ENCODE measurements at places on chromosomes 2 and 18.

GRCh38 chr18:57836557-57836956, 33.4 kb upstream of the ATP8B1 start:
- DNase-seq = no peak

DNA sequence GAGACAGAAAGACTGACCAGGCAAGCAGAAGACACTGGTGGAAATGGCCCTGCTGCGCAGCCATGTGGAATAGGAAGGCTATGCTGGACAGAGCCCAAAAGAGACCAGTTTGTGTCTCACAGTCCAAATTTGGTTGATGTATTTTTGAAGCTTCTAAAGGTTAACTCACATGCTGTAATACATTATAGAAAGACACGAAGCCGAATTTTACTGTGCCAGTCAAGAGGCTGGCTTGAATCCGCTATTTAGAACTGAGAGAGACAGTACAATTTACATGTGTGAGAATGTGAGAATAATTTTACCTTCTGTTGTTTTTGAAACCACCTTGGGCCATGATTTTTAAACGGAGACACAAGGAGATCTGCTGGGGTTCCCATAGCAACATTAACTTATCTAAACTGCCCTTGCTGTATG, 113.6 kb downstream of the METTL8 start:
- DNase-seq = no peak

GRCh38 chr18:37443325-37444055, 122.1 kb downstream of the CELF4 start:
- DNase-seq = no peak

GRCh38 chr2:21793461-21793860, 669.7 kb downstream of the TDRD15 start:
- DNase-seq = no peak

DNA sequence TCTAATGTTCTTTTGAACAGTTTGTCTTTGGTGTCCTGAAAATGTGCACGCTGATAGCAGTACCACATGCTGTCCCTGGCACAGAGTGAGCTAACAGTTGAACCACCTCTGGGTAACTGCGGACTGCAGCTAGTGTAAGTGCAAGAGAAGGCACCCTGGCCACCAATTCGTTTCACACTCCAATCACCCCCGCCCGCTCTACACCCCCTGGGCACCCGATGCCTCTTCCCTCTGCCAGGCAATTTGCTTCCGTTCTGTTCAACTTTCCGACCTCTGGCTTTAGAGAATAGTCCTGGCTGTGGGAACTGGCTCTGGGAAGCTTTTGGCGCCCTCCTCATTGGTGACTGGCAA, 1.4 kb downstream of the DOCK10 start:
- DNase-seq = no peak

- DNase-seq = no peak
Measured at GRCh38 chr18:75506913-75507312, 79.4 kb upstream of the SMIM21 start.

All from SIG-M5 (cell line).